ENCODE measurements at places on chromosomes 5 and 9. TPM values are rescaled to one million over a fixed set of nuclear protein-coding genes. Genes with fewer than 3 reads are reported as not detected.
A peak's percentile ranks its signal among the peaks of the same experiment; 100 is the strongest.

- no peak for DNase-seq
These were observed 599 bp downstream of the NMRK1 start for GRCh38 chr9:75087289-75087823.

- no peak for DNase-seq
These were observed 517.5 kb downstream of the AGTPBP1 start for GRCh38 chr9:85224301-85224700.

GRCh38 chr5:4862500-4862899, 277.6 kb upstream of the ADAMTS16 start:
- peak; percentile 46 for DNase-seq

DNA sequence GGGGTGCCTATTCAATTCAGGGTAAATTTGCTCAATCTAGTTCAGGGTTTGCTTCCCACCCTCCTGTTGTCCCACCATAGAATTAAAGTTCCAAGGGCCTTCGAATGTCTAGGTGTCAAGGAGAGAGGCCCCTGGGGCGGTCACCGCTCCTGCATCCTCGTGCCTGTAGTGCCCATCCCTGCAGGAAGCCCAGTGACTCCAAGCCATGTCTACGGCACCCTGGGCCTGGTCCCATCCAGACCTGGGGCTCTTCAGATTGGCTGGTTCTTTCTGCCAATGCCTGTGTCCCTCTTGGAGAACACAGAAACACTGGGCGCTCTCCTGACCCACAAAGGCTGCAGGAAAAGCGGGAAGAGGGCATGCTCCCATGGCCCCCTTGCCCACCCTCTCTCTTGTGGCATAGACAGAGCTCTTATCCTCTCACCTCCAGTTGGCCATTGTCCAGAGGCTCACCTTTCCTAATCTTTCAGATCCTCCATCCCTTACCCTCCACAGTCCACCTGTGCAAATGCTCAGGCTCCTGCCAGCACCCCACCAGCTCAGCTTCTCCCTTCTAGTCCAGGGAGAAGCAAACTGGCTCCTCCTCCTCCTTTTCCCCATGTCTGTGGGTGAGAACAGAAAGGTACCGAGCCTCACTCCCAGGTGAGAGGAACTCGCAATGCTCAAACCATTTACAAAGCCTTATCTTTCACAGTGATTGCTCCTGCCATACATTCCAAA, 253.0 kb upstream of the IRX2 start:
- no peak for DNase-seq

PCDHGA9 gene
- total RNA-seq = 6.9 TPM

SSBP2 gene
- 266 TPM for total RNA-seq

DNA sequence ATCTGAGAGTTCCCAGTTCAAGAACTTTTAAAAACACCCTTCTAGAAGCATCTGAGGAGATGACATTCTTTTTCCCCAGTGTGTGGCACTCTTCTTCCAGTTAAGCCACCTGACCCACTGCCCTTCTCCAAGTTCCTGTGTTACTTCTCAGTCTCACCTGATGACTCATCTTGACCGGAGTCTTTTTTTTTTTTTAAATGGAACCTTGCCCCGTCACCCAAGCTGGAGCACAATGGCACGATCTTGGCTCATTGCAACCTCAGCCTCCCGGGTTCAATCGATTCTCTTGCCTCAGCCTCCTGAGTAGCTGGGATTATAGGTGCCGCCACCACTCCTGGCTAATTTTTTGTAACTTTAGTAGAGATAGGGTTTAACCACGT, 224.1 kb upstream of the DAB2 start:
- no peak for DNase-seq

NR2F1 gene
- 53.8 TPM for total RNA-seq

DNA sequence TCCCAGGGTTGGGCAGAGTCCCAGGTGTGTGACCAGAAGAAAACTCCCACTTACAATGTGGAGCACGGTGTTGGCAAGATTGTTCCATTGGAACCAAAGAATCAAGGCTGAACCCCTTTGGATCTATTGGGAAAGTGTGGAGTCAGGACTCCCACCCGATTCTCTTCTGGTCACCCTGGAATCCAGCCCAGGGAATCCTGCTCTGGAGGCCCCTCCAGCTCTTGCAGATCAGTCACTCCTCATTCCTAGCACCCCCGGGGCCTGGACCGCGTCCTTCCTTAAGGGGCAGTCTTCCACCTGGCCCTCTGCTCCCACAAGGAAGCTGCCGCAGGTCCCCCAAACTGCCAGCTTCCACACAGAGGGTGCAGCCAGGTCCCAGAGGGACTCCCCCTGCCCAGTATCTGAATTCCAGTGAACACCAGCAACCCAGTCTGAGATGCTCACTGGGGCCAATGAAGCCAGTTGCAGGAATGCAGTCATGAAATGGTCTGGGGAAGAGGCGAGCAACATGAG, 170.1 kb downstream of the GADD45G start:
- no peak for DNase-seq

DNA sequence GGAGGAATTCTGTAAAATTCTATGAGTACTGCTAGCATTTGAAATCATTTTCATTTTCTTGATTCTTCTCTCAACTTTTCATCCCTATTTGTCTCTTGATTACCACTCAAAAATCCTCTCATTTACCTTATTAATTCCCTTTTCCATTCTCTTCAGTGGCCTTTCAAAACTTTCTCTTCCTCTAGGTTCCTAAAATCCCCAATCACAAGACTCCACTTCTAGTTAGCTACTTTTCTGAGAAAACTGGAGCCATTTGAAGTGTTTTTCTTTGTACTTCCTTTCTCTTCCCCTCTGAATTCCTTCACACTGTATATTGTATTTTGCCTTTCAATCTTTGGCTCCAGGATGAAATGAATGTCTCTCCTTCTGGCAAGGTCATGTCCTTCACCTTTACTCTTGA, 61.3 kb upstream of the NR4A3 start:
- no peak for DNase-seq

- DNase-seq = no peak
These were observed 18.9 kb downstream of the TCF7 start for GRCh38 chr5:134133188-134133994.
